T-helper 2 cell treated with Interferon-gamma antibody and Interleukin-4, amounts not matched to agents 5 μg/mL and 100 μg/mL, for 36 hours (primary cell): ENCODE measurements at places on chromosomes 5 and 9.

- no peaks in the 10 kb centered on the region for H3K27me3 ChIP-seq
- DNase-seq, result no peak
- H3K27ac ChIP-seq, result no peak overlapping the region
- no peak overlapping the region for H3K4me3 ChIP-seq
- H3K4me1 ChIP-seq, result no peaks in the 10 kb centered on the region
These were observed 203.8 kb downstream of the SNCAIP start for GRCh38 chr5:122515709-122516431.

GRCh38 chr5:32390819-32391591 is 53.5 kb downstream of the ZFR start:
- H3K27me3 ChIP-seq, result no peaks in the 10 kb centered on the region
- H3K4me3 ChIP-seq, result no peak overlapping the region
- peaks cover 57% of the 10 kb centered on the region for H3K36me3 ChIP-seq

GRCh38 chr5:122316656-122317055 is 4.6 kb downstream of the SNCAIP start:
- no peaks in the 10 kb centered on the region for H3K36me3 ChIP-seq
- H3K27ac ChIP-seq, result no peak overlapping the region
- H3K4me3 ChIP-seq, result no peak overlapping the region
- peaks cover 28% of the 10 kb centered on the region for H3K27me3 ChIP-seq
- DNase-seq, result no peak

- no peaks in the 10 kb centered on the region for H3K27me3 ChIP-seq
- H3K4me1 ChIP-seq, result no peaks in the 10 kb centered on the region
- H3K27ac ChIP-seq, result no peak overlapping the region
- DNase-seq, result no peak
- no peak overlapping the region for H3K4me3 ChIP-seq
These were observed 186.1 kb upstream of the IZUMO3 start for GRCh38 chr9:24731754-24732153.

DNA sequence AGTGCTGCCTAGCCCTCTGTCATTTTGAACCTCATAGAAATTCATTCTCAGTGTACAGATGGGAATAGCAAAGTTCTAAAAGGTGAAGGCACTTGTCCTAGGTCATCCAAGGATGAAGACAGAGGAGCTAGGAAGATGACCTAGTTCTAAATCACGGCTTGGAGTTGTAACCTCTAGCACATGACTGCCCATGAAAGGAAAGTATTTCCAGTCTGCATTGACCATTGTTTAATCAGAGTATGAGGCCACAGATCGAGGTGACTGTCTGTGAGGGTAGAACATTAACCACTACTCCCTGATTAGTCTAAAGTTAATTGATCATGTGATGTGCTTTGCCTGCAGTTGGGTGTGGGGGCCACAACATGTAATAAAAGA is 674 bp upstream of the TNFSF15 start:
- peak overlapping the region; percentile 56 for H3K4me3 ChIP-seq
- peak overlapping the region; percentile 63 for H3K27ac ChIP-seq
- H3K4me1 ChIP-seq, result peaks cover 25% of the 10 kb centered on the region
- H3K36me3 ChIP-seq, result no peaks in the 10 kb centered on the region
- no peak for DNase-seq

DNA sequence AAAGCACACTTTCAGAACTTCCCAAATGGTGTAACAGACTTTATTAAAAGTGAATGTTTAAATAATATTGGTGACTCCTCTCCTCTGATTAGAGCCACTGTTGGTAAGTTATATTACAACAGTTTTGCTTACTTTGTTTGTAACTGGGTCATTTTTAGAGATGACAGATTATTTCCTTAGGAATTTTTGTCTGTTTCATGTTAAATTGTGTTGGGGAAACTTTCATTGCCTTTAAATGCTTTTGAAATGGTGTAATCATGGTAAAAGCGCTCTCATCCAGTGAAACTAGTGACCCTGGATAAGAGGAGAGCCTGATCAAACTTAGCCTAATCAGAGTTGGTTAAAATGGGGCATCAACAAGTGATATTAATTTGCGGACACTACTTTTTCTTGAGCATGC is 39.4 kb downstream of the TNPO1 start:
- no peak for DNase-seq
- peaks cover 50% of the 10 kb centered on the region for H3K36me3 ChIP-seq
- H3K27me3 ChIP-seq, result no peaks in the 10 kb centered on the region
- peaks cover 18% of the 10 kb centered on the region for H3K4me1 ChIP-seq
- no peak overlapping the region for H3K4me3 ChIP-seq

DNA sequence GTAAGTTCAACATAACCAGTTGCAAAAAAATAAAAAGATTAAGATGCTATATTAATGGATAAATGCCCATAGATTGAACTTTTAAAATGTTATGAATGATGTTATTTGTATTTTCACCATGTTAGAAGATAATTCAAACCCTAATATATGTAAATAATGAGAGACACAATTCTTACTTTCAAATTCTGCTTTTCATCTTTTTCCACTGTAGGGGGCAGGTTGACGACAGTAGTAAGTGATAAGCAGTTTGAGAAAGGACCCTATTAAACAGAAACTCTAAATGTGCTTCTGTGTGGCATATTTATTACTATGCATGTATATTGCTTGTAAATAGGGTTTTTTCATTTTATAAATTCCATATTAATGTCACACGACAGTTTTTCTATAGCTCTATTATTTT is 591.1 kb downstream of the SEMA5A start:
- no peak for DNase-seq
- H3K27ac ChIP-seq, result no peak overlapping the region
- no peaks in the 10 kb centered on the region for H3K27me3 ChIP-seq
- H3K4me1 ChIP-seq, result no peaks in the 10 kb centered on the region
- H3K36me3 ChIP-seq, result no peaks in the 10 kb centered on the region
- H3K4me3 ChIP-seq, result no peak overlapping the region

DNA sequence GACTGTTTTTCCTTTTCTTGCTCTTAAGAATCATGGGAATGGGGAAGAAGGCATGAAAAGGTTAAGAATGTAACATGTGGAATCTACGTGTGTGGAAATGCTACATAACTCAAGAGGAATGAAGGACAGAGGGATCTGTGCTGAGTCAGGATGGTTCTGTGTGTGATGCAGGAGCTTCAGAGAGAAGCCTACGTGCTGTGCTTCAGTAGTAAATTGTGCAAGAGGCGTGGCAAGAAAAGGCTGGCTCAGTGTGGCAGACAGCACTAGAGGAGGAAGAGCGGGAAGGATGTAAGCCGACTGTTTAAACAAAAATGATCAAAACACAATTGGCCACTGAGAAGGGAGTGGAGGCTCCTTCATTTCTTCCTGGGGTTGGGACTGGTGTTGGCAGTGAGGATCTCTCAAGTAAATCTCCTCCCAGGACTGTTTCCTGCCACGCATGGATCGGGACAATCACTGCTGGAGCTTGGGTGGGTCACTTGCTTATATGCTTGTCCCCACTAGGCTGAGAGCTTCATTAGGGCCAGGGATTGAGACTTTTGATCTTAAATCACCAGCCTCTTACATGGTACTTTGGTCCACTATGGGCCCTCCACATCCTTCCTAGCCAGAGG is 59.4 kb upstream of the BASP1 start:
- H3K4me1 ChIP-seq, result no peaks in the 10 kb centered on the region
- H3K36me3 ChIP-seq, result no peaks in the 10 kb centered on the region
- H3K4me3 ChIP-seq, result no peak overlapping the region
- no peak for DNase-seq
- H3K27me3 ChIP-seq, result no peaks in the 10 kb centered on the region
- H3K27ac ChIP-seq, result no peak overlapping the region

DNA sequence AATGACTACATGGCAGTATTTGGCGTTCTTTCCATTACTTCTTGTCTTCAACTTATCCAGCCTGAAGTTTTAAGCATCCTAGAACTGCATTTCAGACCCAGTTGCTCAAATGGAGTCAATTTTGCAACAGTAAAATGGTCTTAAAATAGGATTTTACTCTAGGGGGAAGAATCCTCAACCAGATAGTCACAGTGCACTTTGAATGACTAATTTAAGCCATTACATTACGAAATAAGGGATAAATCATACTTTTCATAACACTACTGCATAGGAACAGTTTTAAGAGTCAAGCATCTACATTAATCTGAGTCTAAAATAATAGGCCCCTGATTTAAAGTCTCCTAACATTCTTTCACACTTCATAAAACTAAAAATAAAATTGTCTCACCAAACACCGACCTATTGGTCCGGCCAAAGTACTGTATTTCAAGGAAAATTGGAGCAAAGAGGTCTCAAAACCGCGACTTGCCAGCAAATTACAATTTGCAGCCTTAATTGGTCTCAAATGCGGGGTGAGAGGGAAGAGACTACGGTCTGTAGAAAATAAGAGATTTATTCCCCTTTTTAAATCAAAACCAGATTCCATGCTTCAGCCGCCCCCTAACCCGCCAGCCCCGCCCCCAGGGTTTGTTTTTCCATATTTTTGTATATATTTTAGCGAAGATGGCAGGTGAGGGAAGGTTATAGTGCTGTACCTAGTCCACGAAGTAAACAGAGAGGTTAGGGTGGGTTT is 1.2 kb upstream of the SMARCA2 start:
- DNase-seq, result no peak
- H3K4me3 ChIP-seq, result peak overlapping the region; percentile 98
- peaks cover 36% of the 10 kb centered on the region for H3K4me1 ChIP-seq
- peaks cover 9% of the 10 kb centered on the region for H3K36me3 ChIP-seq
- H3K27me3 ChIP-seq, result peaks cover 15% of the 10 kb centered on the region
- no peak overlapping the region for H3K27ac ChIP-seq

DNA sequence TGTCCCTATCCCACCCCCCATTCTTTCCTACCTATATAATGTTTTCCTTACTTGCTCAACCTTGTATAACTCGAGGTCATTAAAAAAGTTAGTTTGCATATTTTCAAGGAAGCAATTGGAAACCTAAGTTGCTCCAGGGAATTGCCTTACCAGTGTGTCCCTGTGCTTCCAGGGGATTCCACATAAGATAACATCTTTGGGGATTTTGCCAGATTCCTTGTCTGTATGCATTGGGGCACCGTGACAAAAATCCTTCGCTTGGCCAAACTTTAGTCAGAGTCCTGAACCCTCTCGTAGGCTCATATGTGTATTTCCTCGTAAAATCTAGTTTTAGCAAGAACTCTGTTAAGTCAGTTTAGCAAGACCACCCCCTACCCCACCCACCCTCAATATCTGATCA is 14.7 kb upstream of the OSMR start:
- no peak overlapping the region for H3K4me3 ChIP-seq
- H3K27ac ChIP-seq, result no peak overlapping the region
- peaks cover 27% of the 10 kb centered on the region for H3K27me3 ChIP-seq
- no peak for DNase-seq

- peak overlapping the region; percentile 1 for H3K4me3 ChIP-seq
- no peak overlapping the region for H3K27ac ChIP-seq
- no peak for DNase-seq
- no peaks in the 10 kb centered on the region for H3K36me3 ChIP-seq
- H3K4me1 ChIP-seq, result no peaks in the 10 kb centered on the region
These were observed 575.8 kb downstream of the TLE1 start for GRCh38 chr9:81113453-81114124.

GRCh38 chr5:105150323-105150722 is 1587.7 kb upstream of the NUDT12 start:
- no peaks in the 10 kb centered on the region for H3K27me3 ChIP-seq
- no peaks in the 10 kb centered on the region for H3K36me3 ChIP-seq
- DNase-seq, result no peak
- no peak overlapping the region for H3K27ac ChIP-seq

DNA sequence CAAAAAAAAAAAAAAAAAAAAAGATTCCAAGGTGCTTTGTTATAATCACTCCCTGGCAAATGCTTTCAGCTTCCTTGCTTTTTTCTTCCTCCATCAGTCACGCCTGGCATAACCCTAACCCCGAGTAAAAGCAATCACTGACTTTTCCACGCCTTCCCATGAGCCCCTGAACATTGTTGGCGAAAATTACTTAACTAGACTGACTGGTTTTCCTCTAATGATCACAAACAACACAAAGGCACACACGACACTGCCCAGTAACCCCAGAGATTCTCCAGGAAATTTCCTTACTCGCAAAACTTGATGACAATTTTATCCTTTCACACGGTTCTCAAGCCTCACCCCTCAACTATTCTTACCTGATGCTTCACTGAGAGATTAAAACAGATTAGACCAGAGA is 11.4 kb upstream of the PTGR1 start:
- no peaks in the 10 kb centered on the region for H3K4me1 ChIP-seq
- no peak overlapping the region for H3K27ac ChIP-seq
- no peak overlapping the region for H3K4me3 ChIP-seq
- H3K27me3 ChIP-seq, result peaks cover 18% of the 10 kb centered on the region
- DNase-seq, result no peak
- H3K36me3 ChIP-seq, result no peaks in the 10 kb centered on the region

- DNase-seq, result no peak
- no peaks in the 10 kb centered on the region for H3K27me3 ChIP-seq
- H3K36me3 ChIP-seq, result no peaks in the 10 kb centered on the region
- no peaks in the 10 kb centered on the region for H3K4me1 ChIP-seq
- no peak overlapping the region for H3K4me3 ChIP-seq
These were observed 284.1 kb downstream of the NFIB start for GRCh38 chr9:14029806-14030374.

DNA sequence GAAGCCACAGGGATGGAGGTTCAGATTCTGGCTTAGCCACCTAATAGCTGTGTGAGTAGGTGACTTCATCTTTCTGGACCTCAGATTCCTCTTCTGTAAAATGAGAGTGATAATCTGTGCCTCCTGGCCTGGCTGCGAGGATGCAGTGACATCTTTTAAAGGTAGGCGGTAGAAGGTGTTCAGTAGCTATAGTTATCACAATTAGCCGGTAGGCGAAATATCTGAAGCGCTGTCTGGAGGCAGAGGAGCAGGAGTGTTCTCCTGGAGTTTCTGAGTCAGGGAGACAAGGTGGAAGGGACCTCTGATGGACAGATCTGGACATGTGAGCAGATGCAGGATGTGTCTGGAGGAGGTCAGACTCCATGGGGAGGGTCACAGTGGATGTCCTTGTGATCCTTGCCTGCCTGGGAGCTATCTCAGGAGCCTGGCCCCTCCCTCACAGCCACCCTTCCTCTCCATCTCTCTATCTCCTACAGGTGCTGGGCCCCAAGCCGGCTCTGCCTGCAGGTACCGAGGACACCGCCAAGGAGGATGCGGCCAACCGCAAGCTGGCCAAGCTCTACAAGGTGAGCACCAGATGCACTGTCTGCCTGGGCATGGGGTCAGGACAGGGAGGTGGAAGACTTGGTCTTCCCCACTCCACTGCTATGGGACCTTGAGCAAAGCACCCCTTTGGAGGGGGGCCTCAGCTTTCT is 45.6 kb downstream of the GSN start:
- H3K36me3 ChIP-seq, result no peaks in the 10 kb centered on the region
- no peaks in the 10 kb centered on the region for H3K27me3 ChIP-seq
- H3K27ac ChIP-seq, result no peak overlapping the region
- H3K4me1 ChIP-seq, result no peaks in the 10 kb centered on the region
- no peak for DNase-seq
